Right lobe of liver (tissue), 6 donors: ENCODE measurements at places on chromosomes 16 and 17.

- peak; percentile 71 for DNase-seq
- peak overlapping the region; percentile 38 for H3K27ac ChIP-seq
Measured at GRCh38 chr16:81610144-81610842, 165.7 kb downstream of the CMIP start.

GRCh38 chr16:17691899-17692176 lies 221.1 kb upstream of the XYLT1 start:
- H3K27ac ChIP-seq: no peak overlapping the region
- H3K36me3 ChIP-seq: no peaks in the 10 kb centered on the region
- H3K27me3 ChIP-seq: no peaks in the 10 kb centered on the region
- H3K4me1 ChIP-seq: no peaks in the 10 kb centered on the region

GRCh38 chr17:64354824-64355535 lies 35.7 kb downstream of the PECAM1 start:
- H3K4me1 ChIP-seq: no peaks in the 10 kb centered on the region
- H3K27ac ChIP-seq: no peak overlapping the region
- DNase-seq: no peak
- no peaks in the 10 kb centered on the region for H3K36me3 ChIP-seq

- peaks cover 64% of the 10 kb centered on the region for H3K36me3 ChIP-seq
- no peaks in the 10 kb centered on the region for H3K27me3 ChIP-seq
- H3K27ac ChIP-seq: no peak overlapping the region
- no peak for DNase-seq
Measured at GRCh38 chr16:20485408-20485807, 34.1 kb downstream of the ACSM2A start.

- no peaks in the 10 kb centered on the region for H3K27me3 ChIP-seq
- H3K4me1 ChIP-seq: no peaks in the 10 kb centered on the region
- no peak overlapping the region for H3K27ac ChIP-seq
- no peaks in the 10 kb centered on the region for H3K36me3 ChIP-seq
- H3K4me3 ChIP-seq: no peak overlapping the region
Measured at GRCh38 chr16:19898166-19898565, 13.5 kb upstream of the GPRC5B start.

DNA sequence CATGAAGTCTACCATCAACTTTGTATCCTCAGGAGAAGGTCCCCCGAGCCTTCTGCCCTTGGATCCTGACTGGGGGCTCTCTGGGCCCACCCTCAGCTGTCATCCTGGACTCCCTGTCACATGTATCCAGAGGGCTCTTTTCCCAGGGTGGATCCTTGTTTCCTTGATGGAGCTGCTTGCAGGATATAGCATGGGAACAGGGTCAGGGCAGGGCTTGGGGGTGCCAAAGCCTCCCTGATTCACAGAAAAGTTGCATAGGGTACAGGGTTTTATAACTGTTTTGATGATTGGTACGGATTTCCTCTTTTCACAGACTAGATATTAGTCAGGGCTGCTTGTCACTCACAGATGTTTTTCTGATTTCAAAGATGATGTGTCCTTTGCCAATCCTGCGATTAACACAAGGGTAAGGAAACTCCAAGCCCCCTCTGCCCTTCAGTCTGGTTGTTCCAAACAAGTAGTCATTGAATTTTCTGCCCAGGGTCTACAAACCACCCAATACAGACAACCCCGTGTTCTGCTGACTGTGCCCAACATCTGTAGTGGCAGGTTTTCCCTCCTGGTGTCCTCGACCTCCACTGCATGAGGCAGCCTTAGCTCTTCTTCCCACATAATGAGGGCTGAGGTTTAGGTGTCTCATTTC lies 20.6 kb upstream of the SLC35G3 start:
- no peaks in the 10 kb centered on the region for H3K4me1 ChIP-seq
- DNase-seq: no peak
- no peaks in the 10 kb centered on the region for H3K36me3 ChIP-seq
- no peak overlapping the region for H3K4me3 ChIP-seq

- no peaks in the 10 kb centered on the region for H3K27me3 ChIP-seq
- DNase-seq: no peak
- no peaks in the 10 kb centered on the region for H3K36me3 ChIP-seq
- H3K4me1 ChIP-seq: no peaks in the 10 kb centered on the region
Measured at GRCh38 chr16:4962716-4963115, 4.6 kb downstream of the SEC14L5 start.

GRCh38 chr16:26838931-26839330 lies 227.8 kb upstream of the C16orf82 start:
- no peaks in the 10 kb centered on the region for H3K36me3 ChIP-seq
- no peaks in the 10 kb centered on the region for H3K4me1 ChIP-seq
- H3K4me3 ChIP-seq: no peak overlapping the region
- no peaks in the 10 kb centered on the region for H3K27me3 ChIP-seq
- DNase-seq: no peak
- H3K27ac ChIP-seq: no peak overlapping the region

- H3K4me1 ChIP-seq: no peaks in the 10 kb centered on the region
- no peak overlapping the region for H3K27ac ChIP-seq
- DNase-seq: no peak
- H3K4me3 ChIP-seq: no peak overlapping the region
- no peaks in the 10 kb centered on the region for H3K36me3 ChIP-seq
Measured at GRCh38 chr16:83835586-83836566, 28.1 kb downstream of the HSBP1 start.

- H3K27ac ChIP-seq: no peak overlapping the region
- H3K36me3 ChIP-seq: peaks cover 5% of the 10 kb centered on the region
- H3K27me3 ChIP-seq: no peaks in the 10 kb centered on the region
- no peak overlapping the region for H3K4me3 ChIP-seq
Measured at GRCh38 chr17:77217566-77217965, 76.8 kb downstream of the SEC14L1 start.

DNA sequence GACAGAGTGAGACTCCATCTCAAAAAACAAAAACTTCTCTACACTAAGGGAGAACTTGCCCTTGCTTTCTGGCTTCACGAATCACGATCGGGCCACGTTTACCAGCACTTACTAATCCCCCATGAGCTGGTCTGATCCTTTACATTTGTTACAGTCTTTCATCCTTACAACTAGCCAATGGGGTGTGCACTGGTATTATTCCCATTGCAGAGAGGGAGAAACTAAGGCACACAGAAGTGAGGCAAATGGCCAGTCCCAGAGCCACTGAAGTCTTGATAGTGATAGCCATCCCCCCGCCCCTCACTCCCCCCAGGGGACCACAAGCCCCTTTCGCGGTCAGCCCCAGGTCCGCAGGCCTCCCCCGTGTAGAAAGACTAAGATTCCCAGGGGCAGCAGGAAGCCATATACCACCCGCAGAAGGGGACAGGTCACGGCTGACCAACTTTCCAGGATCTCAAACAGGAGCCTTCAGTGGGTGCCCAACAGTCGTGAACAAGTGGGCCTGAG lies 868 bp downstream of the NATD1 start:
- no peak overlapping the region for H3K27ac ChIP-seq
- H3K36me3 ChIP-seq: no peaks in the 10 kb centered on the region
- no peak for DNase-seq

GRCh38 chr17:52536489-52536888 lies 378.0 kb upstream of the CA10 start:
- H3K27me3 ChIP-seq: no peaks in the 10 kb centered on the region
- H3K4me1 ChIP-seq: no peaks in the 10 kb centered on the region
- no peak overlapping the region for H3K4me3 ChIP-seq
- no peak for DNase-seq
- no peak overlapping the region for H3K27ac ChIP-seq

DNA sequence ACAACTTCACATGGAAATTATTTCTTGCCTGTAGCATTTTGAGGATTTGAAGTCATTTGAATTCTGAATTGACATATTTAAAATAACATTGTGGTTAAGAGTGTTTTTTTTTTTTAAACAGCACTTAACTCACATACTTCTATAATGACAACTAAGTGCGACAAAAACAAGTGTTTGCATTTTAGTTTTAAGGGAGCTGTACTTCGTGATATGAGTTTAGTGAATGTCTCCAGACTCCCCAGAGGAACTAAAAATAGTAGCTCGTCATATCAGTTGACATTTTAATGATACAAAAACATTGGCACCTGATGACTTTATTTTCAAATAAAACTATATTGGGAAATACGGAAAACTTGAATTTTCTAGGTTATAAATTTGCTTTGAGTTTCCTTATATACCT lies 389.6 kb upstream of the MON1B start:
- H3K27ac ChIP-seq: no peak overlapping the region
- H3K27me3 ChIP-seq: no peaks in the 10 kb centered on the region
- DNase-seq: no peak
- H3K36me3 ChIP-seq: no peaks in the 10 kb centered on the region
- H3K4me1 ChIP-seq: no peaks in the 10 kb centered on the region

DNA sequence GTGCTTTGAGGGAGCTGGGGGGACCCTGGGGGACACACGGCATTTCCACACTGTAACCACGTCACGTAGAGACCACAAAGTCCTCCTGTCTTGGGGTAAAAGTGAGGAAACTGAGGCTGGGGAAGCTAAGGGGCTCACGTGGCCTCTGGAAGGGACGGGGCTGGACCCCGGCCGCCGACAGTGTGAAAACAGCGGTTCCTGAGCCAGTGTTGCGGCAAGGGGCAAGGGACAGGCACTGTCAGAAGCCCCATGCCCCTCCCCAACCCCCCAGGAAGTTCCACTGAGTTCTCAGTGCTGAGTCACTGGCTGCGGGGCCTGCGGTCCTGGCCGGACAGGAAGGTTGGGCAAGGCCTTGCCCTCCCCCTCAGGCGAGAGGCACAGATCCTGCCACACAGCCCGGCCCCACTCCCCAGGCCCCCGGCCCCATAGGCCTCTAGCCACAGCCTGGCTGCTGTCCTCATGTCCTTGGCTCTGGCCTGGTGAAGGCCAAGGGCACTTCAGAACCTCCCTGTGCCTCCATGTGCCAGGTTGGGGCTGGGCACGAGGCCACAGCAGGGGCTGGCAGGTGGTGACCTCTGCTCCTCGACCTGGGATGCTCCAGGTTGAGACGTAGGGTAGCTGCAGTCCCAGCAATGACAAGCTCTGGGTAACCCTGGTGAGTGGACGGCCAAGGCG lies 5.0 kb upstream of the CCDC57 start:
- H3K27ac ChIP-seq: peak overlapping the region; percentile 77
- no peaks in the 10 kb centered on the region for H3K36me3 ChIP-seq
- no peaks in the 10 kb centered on the region for H3K27me3 ChIP-seq
- H3K4me1 ChIP-seq: peaks cover 2% of the 10 kb centered on the region

DNA sequence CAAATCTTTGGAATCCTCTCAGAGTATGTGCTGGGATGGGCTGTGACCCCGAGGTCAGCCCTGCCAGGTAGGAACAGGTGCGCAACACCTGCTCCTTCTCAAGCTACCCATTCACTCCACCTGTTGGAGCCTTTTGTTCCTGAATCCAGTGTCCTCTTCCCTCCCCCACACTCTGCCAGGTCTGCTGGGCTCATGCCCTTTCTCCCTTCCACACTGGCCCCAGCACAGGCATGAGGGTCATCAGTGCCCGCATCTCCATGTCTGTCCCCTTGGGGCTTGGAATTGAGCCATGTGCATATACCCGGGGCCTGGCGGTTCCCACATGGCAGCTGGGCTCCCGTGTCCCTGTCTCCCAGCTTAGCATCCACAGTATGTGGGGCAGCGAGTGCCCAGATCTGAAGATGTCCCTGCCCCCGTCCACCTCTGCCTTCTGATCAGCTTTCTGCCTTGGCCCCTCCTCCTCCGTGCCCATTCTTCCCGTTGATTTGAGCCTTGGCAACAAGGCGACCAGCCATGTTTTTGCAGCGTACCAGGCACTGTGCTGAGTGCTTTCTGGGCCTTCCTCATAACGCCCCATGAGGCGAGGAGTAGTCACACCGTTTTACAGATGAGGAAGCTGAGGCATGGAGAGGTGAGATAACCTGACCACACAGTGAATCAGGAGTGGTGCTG lies 102.2 kb downstream of the RAP1GAP2 start:
- H3K36me3 ChIP-seq: no peaks in the 10 kb centered on the region
- H3K4me3 ChIP-seq: no peak overlapping the region
- H3K27me3 ChIP-seq: no peaks in the 10 kb centered on the region
- no peak overlapping the region for H3K27ac ChIP-seq
- no peaks in the 10 kb centered on the region for H3K4me1 ChIP-seq

DNA sequence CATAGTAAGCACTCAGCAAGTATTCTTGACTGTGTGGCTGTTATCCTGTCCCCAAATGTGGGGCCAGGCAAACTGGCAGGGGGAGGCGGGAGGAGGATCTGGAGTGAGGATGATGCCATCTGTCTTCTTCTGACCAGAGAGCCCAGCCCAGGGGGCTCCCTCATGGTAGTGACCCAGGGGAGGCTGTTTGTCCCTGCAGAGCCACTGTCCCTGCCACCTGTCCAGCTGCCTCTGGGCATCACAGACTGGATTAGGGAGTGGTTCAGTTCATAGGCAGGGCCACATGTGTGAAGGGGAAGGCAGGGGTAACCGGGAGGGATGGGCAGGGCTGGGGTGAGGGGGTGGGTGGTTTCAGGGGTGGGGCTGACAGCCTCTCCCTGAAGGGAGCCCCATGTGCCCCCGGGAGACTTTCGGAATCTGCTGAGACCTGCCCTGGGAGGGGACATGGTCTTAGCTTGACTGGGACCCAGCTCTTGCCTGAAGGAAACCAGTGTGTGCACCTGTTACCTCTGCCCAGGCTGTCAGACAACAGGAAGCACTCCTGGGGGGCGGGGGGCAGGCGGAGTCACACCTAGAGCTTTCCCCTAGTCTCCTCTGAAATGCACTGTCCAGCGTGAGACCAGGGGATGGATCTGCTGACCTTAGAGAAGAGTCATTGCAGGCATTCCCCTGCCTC lies 15.2 kb downstream of the ARHGAP23 start:
- no peak for DNase-seq
- no peaks in the 10 kb centered on the region for H3K4me1 ChIP-seq
- no peaks in the 10 kb centered on the region for H3K36me3 ChIP-seq
- no peak overlapping the region for H3K27ac ChIP-seq

DNA sequence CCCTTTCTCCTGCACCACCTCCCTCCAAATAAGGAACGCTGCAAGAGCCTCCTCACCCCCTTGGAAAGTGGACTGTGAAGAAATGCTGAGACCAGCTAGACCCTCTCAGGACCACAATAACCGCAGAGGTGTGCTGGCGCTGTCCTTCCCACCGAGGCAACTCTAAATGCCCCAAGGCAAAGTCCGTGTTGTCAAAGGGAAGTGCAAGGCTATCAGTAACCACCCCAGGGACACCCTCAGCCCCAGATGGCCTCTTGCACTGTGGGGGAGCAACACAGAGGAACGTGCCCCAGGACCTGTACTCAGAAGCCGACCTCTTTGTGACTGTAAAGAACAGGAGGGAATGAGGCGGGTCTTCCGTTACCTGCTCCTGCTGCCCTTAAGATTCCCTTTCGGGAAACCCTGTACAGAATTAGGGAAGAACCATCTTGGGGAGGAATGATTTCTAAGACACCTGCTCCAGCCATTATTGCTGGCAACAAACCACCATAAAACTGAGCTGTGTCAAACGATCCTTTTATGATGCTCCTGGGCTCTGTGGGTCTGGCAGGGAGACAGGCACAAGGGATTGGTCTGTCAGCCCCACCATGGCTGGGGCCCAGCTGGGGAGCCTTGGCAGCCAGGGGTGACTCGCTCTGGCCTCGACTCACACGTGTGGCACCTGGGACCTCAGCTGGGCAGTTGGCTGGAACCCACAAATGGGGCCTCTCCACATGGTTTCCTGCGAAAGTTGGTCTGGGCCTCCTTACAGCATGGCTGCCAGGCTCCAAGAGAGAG lies 14.6 kb upstream of the MED9 start:
- no peaks in the 10 kb centered on the region for H3K4me1 ChIP-seq
- DNase-seq: no peak
- H3K27ac ChIP-seq: no peak overlapping the region
